ENCODE measurements at places on chromosomes 5 and 9.

DNA sequence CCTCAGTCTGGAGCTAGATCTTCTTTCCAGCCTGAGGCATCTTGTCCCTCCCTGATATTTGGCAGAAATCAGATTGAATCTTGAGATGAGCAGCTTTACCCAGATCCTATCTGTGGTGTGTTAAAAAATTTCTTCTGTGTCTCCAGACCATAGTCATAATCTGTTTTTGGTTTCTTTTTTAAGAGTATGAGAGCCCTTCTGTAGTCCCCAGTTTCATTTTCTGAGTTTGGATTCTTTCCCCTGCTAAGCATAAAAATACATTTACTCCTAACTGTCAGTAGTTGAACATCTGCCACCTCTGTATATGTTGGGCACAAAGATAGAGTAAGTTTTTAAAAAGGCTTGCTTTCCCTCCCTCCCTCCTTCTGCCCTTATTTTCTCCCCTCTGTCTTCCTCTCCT is 137.7 kb downstream of the CNTLN start:
- no peak for DNase-seq

GRCh38 chr9:120668399-120668798 is 45.9 kb downstream of the MEGF9 start:
- DNase-seq: no peak

DNA sequence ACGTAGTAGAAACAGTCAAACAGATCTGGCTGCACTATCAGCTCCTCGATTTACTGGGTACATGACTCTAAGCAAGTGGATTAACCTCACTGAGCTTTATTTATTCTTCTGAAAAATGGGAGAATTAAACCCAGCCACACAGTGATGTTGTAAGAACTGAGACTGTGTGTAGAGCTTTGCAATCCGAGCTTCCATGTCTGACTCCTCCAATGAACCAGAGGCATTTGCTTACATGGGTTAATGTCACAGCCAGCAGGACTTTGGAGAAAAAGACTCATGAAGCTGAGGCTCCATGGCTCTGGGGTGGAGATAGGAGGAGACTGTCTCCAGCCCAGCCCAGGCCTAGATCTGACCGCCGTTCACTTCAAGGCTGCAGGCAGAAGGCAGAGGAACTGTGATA is 201.3 kb downstream of the CDK5RAP2 start:
- no peak for DNase-seq

DNA sequence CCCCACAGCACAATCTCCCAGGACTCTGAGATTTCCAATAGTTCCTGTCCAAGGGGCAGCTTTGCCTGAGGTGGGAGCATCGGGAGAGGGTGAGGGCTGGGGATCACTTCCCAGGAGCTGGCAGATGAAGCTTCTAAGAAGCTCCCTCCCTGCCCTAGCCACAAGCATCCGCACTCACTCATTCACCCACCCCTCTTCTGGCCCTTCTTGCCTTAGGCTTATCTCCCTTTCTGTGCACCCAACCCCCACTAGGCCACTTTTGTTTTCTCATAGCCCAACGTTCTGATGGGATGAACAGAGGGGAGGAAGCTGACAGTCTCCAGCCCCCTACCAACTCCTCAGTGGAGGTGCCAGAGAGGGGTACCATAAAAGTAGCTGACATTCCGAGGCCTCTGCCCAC is 3.7 kb upstream of the PCDH1 start:
- no peak for DNase-seq

DNA sequence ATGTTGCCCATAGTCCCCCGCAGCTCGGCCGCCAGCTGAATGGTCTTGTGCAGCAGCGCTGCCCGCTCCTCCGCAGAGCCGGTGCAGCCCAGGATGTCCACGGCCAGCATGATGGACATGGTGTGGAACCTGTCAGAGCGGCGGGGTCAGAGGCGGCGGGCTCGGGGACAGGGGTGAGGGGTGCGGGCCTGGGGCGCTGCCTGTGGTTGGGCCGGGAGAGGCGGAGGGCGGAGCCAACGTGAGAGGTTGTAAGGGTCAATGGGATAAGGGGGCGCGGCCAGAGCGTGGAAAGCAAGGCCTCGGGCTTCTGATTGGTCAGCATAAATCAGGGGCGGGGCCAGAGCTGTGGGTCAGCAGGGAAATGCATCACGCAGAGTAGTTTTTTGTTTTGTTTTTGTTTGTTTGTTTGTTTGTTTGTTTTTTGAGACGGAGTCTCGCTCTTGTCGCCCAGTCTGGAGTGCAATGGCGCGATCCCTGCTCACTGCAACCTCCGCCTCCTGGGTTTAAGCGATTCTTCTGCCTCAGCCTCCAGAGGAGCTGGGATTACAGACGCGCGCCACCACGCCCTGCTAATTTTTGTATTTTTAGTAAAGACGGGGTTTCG is 6.8 kb upstream of the TOR2A start:
- DNase-seq: no peak

GRCh38 chr9:89077519-89077918 is 86.3 kb downstream of the S1PR3 start:
- no peak for DNase-seq

DNA sequence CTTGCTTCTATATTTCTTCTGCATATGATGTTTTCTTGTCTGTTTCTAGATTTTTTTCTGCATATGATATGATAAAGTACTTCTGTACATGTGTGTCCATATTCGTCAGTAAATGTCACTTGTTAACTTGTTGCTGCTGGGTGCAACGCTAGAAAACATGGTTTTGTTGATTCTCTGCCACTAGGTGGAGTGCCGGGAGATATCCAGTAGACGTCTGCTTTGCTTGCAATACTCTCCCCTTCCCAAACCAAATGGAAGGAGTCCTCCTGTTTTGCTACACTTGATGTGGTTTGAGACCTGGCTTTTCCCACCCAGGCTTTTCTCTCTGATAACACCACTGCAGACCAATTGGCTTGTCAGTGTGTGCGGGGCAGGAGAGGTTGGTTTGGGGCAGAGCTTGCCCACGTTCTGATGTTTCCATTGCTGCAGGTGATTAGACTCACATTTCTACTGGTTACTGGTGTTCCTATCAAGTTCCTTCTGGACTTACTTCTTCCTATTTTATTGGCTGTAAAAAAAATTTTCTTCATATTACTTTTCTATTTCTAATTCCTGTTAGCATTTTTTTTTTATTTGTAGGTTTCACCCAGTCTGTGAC is 900.0 kb upstream of the CDH10 start:
- no peak for DNase-seq

DNA sequence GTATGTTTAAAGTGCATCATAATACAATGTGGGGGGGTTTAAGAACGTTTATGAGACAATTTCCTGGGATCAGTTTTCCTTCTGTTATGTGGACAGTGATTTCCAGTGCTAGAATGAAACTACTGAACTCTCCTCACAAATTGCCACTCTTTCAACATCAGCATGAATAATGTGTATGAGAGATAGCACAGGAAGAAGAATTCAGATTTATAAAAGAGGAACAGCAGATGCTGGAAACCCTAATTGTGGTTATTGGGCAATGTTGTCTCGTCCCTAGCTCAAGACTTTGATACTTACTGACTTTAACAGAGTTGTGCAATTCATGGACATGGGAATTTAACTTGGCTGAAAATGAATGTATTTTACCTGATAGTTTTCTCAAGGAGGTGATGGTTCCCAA is 410.8 kb upstream of the MEF2C start:
- DNase-seq: no peak

DNA sequence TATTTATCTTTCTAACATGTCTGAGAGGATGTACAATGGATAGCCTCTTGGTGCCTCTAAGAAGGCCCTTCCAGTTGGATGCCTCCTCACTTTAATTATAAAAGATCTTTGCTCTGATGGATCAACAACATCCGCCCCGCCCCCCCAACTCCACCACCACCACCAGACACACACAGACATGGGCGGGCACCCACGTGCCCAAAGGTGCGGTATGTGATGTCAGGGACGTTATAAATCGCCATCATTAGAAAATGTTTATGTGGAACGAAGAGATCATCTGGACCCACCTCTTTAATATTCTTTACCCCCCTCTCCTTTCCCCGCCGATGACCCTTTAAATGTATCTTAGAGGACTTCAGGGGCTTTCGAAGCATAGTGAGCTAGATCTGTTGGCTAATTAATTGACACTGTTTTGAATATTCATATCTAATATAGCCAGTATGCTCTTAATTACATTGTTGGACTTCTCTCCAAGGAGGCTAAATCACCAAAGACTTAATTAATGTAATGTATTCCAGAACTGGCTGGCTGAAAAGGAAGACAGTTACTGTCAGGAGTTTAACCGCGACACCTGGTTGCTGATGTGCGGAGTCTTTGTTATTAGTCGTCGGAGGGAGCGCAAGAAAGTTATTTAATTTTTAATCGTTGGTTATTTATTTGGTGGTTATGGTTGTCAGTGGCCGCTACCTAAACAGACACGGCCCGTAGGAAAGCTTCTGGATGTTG is 6.1 kb upstream of the FOXB2 start:
- DNase-seq: no peak

DNA sequence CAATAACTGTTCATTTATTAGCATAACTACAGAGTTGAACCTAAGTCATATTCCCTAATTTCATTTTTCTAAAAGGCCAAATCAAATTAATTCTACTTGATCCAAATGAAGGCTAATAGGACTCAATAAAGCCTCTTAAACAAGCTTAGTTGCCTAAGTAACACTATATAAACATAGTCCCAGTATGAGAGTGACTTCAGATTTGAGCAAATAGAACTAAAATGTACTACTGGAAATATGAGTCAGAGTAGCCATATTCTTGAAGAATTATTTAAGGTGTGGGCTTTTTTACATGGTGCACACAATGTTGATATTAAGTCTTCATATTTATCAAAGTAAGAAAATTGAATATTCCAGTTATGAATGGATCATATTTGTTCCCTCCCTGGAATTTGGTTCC is 872.3 kb downstream of the MAT2B start:
- no peak for DNase-seq

GRCh38 chr9:115633104-115633503 is 515.1 kb upstream of the TNC start:
- no peak for DNase-seq

DNA sequence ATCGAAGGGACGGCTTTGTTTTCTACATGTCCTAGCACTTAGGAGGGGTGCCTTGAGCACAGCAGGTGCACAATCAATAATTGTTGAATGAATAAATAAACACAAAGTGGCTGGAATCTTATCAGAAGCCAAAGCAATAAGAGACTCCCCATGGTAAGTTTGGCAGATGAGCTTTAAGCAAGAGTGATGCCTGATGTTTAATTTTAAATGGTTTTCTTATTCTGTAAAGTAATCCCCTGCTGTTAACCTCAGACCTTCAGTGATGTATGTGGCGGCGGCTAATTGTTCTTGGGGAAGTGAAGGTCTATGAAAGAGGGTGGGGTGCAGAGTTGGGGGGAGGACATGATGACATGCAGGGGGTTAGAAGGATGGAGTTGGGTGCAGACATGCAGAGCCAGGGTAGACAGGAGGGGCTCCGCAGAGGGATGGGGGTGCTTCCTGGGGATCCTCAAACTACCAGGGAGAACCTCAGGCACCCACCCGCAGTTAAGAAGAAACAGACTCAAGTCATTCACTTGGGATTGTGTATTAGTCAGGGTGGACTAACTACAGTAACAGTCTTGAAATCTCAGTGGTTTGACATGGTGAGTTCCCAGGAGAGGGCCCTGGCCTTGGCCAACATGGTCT is 65.7 kb upstream of the SHB start:
- DNase-seq: no peak

GRCh38 chr9:130932255-130933079 is 6.6 kb downstream of the FIBCD1 start:
- DNase-seq: no peak

DNA sequence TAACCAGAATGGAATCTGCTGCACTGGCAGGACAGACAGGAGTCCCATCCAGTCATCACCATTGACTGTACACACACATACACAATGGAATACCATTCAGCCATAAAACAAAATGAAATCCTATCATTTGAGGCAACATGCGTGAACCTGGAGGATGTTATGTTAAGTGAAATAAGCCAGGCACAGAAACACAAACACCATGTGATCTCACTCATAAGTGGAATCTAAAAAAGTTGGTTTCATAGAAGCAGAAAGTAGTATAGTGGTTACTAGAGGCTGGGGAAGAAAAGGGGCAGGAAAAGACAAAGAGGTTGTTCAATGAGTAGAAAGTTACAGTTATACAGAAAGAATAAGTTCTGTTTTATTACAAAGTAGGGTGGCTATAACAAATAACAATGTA is 884.0 kb upstream of the ACO1 start:
- no peak for DNase-seq

DNA sequence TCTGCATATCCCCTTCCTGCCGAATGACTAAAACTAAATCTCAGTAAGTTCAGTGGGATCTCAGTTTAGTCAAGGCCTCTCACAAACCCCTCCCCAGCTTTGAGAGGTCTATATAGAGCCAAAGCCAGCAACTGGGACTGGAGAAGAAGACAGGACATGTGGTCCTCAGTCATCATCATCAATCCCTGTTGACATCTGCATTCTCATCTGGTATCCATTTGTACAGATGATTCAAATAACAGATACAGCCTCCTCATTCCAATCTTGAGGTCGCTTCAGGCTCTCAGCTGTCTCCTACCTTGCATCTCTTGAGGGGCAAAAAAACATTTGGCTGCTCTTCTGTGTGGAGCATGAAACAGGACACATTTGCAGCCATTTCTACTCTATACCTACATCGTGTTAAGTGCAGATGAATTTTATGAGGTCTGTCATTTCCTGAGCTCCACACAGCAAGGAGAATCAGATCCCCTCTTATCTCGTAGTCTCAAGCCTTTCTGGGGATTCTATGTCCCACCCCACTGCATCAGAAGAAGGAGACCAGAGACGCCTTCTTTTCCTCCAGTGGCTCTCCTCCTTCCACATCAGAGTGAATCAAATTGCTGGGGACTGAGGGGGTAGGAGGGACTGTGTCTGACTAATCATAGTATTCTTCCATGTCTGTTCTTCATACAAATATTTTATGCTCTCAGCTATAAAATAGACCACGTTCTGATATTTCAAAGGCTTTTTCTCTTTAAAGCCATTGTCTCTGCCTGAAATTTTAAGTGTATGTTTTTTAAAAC is 4.7 kb upstream of the RECK start:
- no peak for DNase-seq

DNA sequence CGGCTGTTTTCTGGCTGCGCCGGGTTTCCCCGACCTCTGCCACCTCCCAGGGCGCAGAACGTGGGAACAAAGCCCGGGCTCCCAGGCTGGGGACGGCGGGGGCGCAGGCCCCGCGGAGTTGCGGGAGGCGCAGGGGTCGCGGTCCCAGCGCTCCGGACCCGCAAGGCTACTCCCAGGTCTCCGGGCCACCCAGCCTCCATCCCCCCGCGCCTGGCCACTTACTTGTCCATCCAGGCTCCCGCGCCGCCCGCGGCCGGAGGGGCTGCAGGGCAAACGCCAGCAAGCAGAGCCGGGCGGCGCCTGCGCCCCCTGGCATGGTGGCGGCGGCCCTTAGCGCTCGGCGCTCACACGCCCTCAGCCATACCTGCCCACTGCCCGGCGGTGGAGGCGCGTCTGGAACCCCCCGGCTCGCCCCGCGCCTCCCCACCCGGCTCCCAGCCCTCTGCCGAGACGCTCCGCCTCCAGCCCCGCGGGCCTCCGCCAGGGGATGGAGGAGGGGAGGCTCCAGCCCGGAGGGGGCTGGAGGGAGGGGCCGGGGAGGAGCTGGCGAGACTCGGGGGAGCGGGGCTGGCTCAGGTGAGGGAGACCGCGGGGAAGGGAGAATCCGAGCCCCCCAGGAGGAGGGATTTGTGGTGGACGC is at the start of gene ADAM19:
TSS of gene ADAM19 (minus strand) at position 395 of the 640 bp plus-strand sequence. CDS start at position 316, 79 bp downstream.
- peak; percentile 62 for DNase-seq

- DNase-seq: no peak
Measured at GRCh38 chr9:93479726-93480125, 26.3 kb upstream of the FAM120AOS start.

- DNase-seq: no peak
Measured at GRCh38 chr9:75707191-75707590, 183.3 kb upstream of the PCSK5 start.
